Stimulated activated CD4-positive, alpha-beta T cell treated with anti-CD3 and anti-CD28 coated beads, Interleukin-2, amount 100 ng/mL, for 4 hours (primary cell): ENCODE measurements at places on chromosomes 6 and 20.

DNA sequence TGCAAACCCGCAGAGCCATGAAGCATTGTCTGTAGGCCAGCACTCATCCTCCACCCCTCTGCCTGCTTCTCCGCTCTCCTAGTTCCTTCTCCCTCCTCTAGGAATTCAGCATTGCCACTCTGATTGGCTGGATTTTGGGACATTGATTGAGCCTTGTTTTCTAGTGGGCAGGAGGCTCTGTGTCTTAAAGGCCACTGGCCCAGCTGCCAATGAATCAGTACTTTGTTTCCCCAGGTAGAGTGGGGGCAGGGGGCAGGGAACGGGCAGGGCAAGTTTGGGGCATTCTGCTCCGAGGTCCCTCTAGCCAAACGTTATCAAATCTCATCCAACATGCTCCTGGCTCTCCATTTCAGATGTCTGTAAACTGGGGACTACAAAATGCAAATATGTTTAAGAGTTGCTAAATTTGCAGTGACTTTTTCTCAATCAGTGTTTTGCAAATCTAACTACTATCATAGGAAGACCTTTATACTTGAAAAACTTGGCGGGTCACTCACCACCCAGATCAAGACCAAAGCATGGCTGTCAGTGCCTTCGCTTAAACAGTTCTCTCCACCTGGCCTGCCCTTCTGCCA lies 10.4 kb upstream of the BPI start:
- DNase-seq: no peak

GRCh38 chr6:75205776-75206575 lies at the start of gene COL12A1:
TSS of gene COL12A1 (minus strand) at chr6:75206053. CDS start at chr6:75202792, 3,261 bp downstream.
- no peak for DNase-seq

DNA sequence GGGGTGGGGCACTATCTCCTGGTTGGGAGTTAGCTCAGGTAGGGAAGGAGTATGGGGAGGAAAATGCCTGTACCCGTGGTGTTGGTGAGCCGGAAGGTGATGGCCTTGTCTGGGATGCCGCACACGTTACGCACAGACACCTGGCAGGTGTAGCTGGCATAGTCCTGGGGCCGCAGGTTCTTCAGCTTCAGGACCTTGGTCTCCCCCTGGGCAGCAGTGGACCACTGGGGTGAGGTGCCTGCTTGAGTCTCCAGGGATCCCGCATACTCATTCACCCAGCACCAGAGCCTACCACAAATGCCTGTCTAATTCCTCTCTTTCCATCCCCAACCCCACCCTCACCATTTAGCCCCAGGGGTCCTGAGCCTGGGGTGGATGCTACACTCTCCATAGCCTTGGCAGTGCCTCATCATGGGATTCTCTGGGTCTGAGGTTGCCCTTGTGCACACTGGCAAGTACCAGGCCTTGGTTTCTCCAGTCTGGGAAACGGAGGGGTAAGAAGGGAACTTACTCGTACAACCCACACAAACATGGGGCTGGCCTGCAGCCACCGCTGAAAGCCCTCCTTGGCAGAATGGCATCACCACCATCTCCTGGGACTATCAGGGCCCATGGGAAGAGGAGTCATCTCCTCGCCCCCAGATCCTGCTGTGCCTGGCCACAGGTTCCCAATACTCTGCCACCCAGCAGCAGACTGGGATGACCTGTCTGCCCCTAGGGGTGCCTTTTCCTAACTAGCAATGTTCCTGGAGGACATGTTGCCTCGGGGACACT lies 42.8 kb downstream of the MDGA1 start:
- no peak for DNase-seq

DNA sequence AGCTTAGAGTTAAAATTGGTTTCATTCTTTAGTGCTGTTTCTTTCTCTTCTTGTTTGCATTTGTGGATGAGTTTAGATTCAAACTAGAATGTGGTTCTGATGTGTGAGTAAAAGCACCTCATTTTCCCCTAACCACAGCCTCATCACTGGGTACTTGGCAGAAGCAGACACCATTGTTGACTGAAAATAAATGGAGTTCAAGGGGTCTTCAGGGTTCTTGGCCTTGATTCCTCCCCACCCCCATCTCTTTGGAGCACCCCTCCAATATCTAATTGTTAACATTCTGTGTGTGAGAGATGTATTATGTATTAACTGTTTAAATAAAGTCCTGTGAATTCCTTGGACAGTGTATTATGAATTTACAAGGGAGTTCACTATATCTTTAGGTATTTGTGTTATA lies 59.6 kb downstream of the JARID2 start:
- DNase-seq: no peak

- no peak for DNase-seq
Measured at GRCh38 chr6:113488812-113489685, 368.1 kb upstream of the MARCKS start.

GRCh38 chr6:122405417-122405816 lies 6.0 kb downstream of the HSF2 start:
- DNase-seq: no peak

GRCh38 chr6:16762550-16763477 lies 1.6 kb upstream of the ATXN1 start:
- DNase-seq: no peak

DNA sequence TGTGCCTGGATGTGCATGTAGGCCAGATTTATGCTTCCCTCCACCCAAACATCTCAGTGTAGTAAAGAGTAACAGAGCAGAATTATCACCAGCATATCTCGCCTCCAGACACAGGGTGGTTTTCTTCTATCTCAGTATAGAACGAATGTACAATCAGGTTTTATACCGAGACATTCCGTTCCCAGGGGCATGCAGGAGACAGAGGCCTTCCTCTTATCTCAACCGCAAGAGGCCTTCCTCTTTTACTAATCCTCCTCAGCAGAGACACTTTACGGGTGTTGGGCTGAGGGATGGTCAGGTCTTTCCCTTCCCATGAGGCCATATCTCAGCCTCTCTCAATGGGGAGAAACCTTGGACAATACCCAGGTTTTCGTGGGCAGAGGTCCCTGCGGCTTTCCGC lies 36.4 kb upstream of the MC3R start:
- no peak for DNase-seq

DNA sequence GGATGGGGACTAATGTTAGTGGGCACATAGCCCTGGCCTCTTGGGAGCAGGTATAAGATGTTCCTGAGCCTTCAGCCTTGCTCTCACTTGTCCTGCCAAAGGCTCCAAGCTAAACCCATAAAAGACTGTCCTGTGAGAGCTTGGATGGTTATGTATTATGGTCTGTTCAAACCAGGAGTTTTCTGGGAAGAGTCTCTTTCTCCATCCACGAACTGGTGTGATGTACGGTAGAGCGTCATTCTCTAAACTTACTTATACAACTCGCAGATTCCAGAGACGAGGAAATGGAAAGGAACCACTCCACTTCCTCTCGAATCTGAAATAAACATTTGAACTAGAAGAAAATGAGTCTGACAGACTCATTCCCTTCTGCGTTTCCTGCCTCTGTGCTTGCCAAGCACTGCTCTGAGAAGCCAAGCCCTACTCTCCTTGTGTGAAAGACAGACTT lies 5.3 kb downstream of the SOBP start:
- DNase-seq: no peak

DNA sequence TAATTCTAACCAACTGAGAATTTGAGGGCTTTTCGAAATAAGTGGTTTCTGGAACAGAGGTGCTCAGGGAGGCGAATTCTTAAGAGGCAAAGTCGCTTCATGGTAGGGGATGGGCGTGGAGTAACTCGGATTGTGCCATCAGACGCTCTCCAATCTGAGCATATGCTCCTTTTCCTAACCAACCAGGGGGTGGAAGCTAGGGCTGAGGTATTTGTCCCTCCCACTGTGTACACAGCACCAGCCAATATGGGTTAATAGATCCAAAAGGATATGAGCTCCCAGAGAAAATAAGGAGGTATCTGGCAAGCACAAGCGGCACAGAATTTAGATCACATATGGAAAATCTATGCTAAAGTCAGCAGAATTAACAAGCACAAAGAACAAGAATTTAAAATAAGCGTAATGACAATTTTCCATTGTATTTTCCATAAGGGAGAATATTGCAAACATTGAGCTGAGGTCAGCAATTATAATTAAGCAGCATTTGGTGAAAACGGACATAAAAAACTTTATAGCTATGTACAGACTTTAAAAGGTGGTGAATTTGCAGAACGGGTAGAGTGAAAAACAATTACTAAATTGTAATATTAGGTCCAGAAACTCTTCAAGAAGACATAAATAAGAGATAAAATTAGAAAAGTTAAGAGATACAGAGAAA lies 55.0 kb upstream of the PHACTR1 start:
- DNase-seq: no peak
